ENCODE measurements at places on chromosomes 2 and 18. TPM values are rescaled to one million over a fixed set of nuclear protein-coding genes. Genes with fewer than 3 reads are reported as not detected.

DNA sequence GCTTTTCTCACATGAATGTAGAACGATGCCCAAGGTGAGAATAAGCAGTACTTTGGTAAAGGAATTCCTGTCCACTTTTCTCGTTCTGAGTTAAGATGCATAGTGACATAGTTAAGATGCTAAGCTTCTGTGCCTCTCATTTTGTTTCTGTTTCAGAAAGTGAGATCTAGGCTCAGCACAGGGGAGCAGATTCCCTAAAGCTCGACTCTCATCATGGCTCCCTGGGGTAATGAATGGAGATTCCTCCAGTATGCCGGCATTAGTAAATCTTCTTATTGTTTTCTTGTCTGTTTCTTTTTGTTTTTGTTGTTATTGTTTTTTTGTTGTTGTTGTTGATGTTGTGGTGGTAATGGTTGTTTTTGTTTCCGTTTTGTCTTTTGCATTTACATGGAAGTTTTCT, 225.4 kb downstream of the LRRTM4 start:
- H3K4me1 ChIP-seq = no peaks in the 10 kb centered on the region
- no peak for DNase-seq
- H3K27ac ChIP-seq = no peak overlapping the region
- H3K4me3 ChIP-seq = no peak overlapping the region

- peak; percentile 21 for DNase-seq
- no peaks in the 10 kb centered on the region for H3K27me3 ChIP-seq
- peaks cover 14% of the 10 kb centered on the region for H3K36me3 ChIP-seq
- no peak overlapping the region for H3K4me3 ChIP-seq
- no peak overlapping the region for H3K27ac ChIP-seq
These were observed 69.6 kb downstream of the COL5A2 start for GRCh38 chr2:189109921-189110397.

CD226 gene
- 0.07 TPM for polyA plus RNA-seq

TTN gene
- polyA plus RNA-seq = 0.02 TPM

MOGAT1 gene
- polyA plus RNA-seq = not detected

L3MBTL4 gene
- polyA plus RNA-seq = 0.02 TPM
